Activated CD8-positive, alpha-beta memory T cell treated with anti-CD3 and anti-CD28 coated beads, Interleukin-2, amount 50 U/mL, for 48 hours (primary cell): ENCODE measurements at places on chromosomes 4 and X.

DNA sequence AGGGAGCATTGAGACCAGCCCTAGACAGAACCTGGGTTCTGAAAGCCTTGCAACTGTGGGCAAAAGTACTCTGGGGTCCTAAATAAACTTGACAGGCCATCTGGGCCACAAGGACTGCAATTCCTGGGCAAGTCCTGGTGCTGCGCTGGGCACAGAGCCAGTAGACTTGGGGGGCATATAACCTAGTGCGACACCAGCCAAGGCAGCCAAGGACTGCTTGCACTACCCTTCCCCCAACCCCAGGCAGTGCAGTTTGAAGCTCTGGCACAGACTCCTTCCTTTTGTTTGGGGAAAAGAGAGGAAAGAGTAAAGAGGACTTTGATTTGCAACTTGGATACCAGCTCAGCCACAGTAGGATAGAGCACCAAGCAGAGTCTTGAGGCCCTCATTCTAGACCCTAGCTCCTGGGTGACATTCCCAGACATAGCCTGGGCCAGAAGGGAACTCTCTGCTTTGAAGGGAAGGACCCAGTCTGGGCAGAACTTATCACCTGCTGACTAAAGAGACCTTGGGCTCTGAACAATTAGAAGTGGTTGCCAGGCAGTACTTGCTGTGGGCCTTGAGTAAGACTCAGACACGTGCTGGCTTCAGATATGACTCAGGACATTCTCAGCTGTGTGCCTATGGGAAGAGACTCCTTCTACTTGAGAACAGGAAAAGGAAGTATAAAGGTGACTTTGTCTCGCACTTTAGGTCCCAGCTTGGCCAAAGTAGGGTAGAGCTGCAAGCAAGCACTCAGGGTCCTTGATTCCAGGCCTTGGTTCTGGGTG lies 522.8 kb downstream of the GLUD2 start:
- DNase-seq, result no peak

GRCh38 chrX:3136161-3136961 lies 95.1 kb downstream of the ARSF start:
- DNase-seq, result no peak

DNA sequence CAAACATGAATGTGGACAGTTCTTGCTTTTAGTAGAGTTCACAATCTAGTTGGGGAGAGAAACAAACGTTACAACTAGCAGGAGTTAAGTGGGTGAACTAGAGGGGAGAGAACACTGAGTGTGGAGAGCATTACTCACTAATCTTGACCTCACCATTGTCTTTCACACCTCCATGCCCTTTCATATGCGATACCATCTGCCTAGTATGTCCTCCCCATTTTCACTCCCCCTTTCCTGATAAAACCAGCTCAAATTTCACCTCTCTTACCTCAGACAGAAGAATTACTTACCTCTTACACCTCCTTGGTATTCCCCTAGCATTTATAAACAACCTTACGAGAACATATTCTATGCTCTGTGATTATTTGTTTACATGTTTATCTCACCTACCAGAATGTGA lies 53.6 kb downstream of the LAS1L start:
- no peak for DNase-seq

GRCh38 chrX:123738378-123738940 lies 5.6 kb upstream of the THOC2 start:
- no peak for DNase-seq

GRCh38 chr4:30847167-30847566 lies 127.0 kb downstream of the PCDH7 start:
- DNase-seq, result no peak

DNA sequence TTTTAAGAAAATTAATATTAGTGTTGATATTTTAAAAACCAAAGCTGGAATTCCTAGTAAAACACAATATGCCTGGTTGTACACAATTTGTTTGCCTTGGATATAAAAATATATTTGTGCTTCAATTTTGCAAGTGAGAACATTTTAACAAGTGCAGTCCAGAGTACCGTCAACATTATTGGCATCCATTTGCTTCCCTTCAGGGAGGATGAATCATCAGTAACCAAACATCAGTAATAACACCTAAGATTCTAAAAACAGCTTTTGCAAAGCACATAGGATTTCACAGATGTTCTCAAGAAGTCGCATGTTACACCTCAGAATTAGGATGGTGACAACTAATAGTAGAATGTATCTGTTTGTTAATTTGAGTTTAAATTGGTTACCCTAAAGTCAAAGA lies 262.6 kb upstream of the BMP3 start:
- DNase-seq, result no peak

DNA sequence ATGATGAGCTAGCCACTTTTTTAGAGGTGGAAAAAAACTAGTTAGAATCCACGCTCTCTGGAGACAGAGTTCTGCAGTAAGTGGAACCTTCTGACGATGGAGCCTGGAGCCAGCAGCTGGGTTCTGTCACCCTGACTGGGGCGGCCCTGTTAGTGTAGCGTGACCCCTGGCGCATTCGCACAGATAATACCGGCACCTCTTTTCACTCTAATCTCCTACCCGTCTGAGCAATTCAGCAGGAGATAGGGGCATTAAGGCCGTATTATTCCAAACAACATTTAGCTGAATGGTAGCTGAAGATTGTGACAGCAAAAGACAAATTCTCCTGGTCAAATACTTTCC lies 292.6 kb downstream of the FBXO8 start:
- DNase-seq, result no peak

DNA sequence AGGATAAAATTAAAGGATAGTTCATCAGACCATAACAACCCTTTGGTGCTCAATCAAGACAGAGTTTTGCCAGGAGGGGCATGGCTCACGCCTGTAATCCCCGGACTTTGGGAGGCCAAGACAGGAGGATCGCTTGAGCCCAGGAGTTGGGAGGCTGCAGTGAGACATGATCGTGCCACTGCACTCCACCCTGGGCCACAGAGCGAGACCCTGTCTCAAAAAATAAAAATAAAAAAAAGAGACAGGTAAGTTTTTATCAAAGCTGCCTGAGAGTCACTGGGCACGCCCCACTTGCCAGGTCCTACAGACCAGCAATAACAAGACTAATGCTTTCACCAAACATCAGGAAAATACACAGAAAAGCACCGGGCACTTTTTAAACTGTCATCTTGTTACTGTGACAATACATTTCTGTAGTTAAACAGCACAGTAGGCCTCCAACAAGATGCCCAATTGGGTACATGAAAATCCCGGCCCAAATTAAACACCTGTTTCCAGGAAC lies 765 bp downstream of the CFAP97 start:
- DNase-seq, result no peak

GRCh38 chr4:167652267-167652666 lies 418.0 kb upstream of the SPOCK3 start:
- DNase-seq, result no peak

DNA sequence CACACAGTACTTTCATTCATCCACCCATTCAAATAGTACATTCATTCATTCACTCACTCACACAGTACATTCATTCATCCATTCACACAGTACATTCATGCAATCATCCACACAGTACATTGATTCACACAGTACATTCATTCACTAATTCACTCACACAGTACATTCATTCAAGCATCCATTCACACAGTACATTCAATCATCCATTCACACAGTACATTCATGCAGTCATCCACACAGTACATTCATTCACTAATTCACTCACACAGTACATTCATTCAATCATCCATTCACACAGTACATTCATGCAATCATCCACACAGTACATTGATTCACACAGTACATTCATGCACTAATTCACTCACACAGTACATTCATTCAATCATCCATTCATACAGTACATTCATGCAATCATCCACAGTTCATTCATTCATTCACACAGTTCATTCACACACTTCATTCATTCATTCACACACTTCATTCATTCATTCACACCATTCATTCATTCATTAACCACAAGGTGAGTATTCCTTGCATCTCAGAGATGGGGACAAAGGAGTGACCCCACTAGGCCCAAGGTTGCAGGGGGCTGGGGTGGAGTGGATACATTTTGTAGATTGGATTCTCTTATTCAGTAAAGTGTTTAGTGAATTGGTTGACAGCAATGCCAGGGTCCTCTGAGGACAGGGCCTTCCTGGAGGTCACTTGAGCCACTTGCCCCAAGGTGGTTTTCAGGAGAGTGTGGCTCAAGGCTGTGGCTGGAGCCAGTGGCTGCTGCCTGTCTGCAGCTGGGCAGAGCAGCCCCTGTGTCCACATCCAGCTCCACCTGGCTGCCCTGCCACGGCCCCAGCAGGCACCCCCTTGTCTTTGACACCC lies 4.3 kb upstream of the SPON2 start:
- DNase-seq, result no peak

- peak; percentile 62 for DNase-seq
Observed at GRCh38 chr4:42151568-42152506, 618 bp downstream of the BEND4 start.

GRCh38 chr4:6368601-6369000 lies 99.0 kb downstream of the WFS1 start:
- DNase-seq, result no peak

DNA sequence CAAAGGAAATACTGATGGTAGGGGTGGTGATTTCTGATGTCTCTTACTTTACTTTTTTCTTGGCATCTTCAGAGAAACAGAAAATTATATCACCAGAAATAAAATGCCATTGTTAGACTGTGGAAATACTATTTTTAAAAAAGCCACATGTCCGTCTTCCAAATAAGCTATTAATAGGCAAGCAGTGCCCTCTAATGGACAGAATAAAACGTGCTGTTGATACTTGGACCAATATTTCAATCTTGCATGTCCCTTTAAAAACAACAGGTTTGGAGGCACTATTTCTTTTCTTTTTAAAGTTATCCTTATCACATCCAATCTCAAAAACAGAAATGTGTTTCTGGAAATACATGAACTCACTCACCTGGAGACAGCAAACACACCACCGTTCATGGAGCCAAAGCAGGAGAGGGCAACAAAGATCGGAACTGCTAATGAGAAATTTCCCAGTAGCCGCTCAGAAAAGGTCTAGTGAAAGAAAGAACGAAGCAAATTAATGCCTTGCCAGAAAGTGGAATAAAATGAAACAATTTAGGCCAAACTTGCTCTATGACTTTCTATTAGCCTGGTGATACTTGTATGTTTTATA lies 59.2 kb downstream of the SLC7A11 start:
- DNase-seq, result no peak

GRCh38 chrX:115939070-115939469 lies 231.5 kb upstream of the AGTR2 start:
- DNase-seq, result no peak

GRCh38 chr4:158863296-158863695 lies 94.5 kb downstream of the FNIP2 start:
- no peak for DNase-seq

DNA sequence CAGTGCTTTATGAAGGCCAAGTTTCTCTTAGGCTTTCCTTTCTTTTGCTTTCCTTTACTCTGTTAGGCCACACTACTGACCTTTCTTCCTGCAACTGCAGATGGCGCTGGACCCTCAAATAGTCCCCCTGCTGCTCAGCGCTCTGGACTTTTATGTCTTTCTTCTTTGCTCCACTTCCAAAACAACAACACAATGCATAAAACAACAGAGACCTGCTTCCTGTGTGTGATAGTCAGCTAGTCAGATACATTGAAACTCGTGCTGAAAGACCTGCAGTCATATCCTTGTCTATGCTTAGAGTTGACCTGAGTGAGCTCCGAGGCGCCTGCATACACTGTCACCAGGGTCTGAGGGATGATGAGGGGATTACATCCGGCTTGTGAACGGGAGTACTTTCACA lies 108.9 kb upstream of the TEX13D start:
- no peak for DNase-seq

- no peak for DNase-seq
Observed at GRCh38 chr4:67325791-67326190, 219.5 kb downstream of the CENPC start.

- DNase-seq, result no peak
Observed at GRCh38 chrX:103792916-103793544, 16.4 kb downstream of the PLP1 start.

DNA sequence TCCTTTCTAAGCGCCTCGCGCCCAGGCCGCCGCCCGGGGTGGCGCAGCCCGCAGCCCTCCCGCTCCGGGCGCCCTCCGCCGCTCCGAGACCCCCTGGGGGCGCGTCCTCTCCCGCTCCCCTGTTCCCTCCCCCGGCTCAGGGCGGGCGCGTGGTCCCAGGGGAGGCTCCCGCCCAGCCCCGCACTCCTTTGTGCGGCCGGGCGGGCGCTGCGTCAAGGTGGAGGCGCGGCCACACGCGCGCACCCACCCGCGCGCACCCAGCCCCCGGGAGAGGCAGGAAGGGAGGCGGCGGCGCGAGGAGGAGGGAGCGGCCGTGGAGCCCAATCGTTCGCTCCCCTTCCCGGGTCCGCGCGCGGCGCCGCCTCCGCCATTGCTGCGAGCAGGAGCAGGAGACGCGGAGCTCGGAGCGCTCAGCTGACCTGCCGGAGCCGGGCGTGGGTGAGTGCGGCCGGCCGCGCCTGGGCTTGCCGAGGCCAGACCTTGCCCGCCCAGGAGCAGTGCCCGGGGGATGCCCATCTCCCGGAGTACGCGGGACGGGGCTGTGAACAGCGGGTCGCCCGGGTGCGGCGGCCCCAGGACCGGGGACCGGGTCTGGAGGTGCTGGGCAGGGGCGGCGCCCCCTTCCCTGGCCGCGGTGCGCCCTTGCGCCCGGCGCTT lies at the start of gene NSG1:
TSS of gene NSG1 (plus strand) at position 367 of the 657 bp plus-strand sequence. CDS start 528 bp downstream, outside the sequence.
- peak; percentile 70 for DNase-seq

DNA sequence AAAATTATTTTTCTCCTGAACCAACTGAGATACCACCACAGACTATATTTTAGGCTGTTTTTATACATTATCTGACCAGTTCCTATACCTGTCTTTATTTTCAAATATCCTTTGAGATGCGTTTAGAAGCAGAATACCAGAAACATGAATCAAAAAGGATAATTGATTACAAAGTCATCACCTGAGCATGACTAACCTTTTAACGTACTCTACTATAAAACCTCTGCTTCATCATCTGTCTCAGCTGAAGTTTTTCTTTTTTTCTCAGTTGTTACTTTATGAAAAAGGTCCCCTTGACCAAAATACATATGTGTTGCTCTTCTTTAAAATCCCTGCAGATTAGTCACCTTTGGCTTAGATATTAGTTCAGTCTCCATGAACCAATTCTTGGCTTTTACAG lies 109.8 kb downstream of the AMMECR1 start:
- DNase-seq, result no peak
